ENCODE measurements at places on chromosomes 3 and 15.

DNA sequence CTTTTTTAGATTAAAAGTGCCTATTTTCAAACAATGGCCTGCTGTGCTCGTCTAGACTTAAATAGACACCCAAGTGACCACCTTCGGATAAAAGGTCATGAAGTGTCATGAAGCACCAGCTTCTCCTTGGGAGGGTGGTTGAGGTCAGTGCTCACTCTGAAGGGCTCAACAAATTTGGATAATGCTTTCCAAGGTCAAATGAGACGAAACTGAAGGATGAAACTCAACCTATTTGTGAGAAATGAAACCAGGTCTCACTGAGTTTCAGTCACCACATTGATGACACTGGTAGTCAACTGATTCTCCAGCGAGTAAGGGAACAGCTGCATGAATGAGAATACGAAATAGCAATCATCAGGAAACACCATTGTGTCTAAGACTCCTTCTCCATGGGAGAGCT, 852.6 kb downstream of the NTRK3 start:
- no peak for DNase-seq

GRCh38 chr3:103657756-103658155, 1222.9 kb downstream of the ZPLD1 start:
- DNase-seq: no peak

DNA sequence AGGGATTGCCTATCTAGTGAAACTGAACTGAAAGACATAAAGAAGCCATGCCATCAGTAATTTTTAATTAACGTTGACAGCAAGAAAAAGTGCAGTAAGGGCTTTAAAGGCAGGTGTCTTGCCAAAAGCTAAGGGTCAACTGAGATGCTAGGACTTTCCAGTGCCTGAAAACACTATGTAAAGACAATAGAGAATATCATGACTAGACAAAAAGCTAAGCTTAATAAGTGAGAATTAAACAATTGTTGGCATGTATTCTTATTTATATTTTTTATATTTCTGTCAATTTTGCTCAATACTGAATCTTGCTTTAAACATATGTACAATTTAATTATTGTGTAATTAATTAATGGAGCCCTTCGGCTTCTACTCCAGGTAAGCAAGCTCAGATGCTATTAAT, 803.1 kb downstream of the IGSF11 start:
- no peak for DNase-seq

GRCh38 chr3:112149136-112149535, 16.1 kb upstream of the GCSAM start:
- DNase-seq: no peak

GRCh38 chr3:143158014-143158988, 38.7 kb downstream of the CHST2 start:
- no peak for DNase-seq

- DNase-seq: no peak
These were observed 14.3 kb upstream of the LTF start for GRCh38 chr3:46479021-46479420.

Measured in left colon (tissue), 2 donors.